ENCODE measurements at places on chromosomes 4 and X.

GRCh38 chr4:115687052-115687755 is 573.8 kb upstream of the NDST4 start:
- DNase-seq, result no peak

GRCh38 chrX:155544881-155545280 is 67.9 kb downstream of the TMLHE start:
- no peak for DNase-seq

GRCh38 chrX:45758738-45759397 is 558.2 kb upstream of the DIPK2B start:
- DNase-seq, result no peak

DNA sequence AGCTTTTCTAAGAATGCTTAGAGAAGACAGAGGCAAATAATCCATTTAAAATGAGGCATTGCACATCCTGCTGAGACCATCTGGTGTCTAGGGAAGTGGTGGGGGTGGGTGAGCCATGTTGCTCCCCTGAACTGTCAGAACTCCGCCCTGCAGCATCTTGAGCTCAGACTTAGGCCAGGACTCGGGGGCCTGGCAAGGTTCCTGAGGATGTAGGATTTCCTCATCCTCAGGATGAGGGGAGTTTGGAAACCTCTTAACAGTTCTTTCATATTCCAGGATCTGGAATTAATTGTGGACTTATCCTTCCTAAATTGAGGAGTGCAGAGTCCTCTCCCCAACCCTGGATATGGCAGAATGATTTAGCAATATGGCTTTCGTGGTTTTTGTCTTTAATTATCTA is 6.6 kb downstream of the TLL1 start:
- DNase-seq, result no peak

DNA sequence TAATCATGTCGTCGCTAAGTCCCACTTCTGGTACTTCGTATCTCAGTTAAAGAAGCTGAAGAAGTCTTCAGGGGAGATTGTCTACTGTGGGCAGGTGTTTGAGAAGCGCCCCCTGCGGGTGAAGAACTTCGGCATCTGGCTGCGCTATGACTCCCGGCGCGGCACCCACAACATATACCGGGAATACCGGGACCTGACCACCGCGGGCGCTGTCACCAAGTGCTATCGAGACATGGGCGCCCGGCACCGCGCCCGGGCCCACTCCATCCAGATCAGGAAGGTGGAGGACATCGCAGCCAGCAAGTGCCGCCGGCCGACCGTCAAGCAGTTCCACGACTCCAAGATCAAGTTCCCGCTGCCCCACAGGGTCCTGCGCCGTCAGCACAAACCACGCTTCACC is 11.3 kb downstream of the PNCK start:
- no peak for DNase-seq

GRCh38 chr4:85669992-85670548 is 195.1 kb downstream of the ARHGAP24 start:
- DNase-seq, result no peak

- peak; percentile 44 for DNase-seq
These were observed 16.0 kb upstream of the MID1 start for GRCh38 chrX:10636337-10636736.

GRCh38 chrX:27085346-27085745 is 377.8 kb downstream of the PPP4R3C start:
- no peak for DNase-seq

DNA sequence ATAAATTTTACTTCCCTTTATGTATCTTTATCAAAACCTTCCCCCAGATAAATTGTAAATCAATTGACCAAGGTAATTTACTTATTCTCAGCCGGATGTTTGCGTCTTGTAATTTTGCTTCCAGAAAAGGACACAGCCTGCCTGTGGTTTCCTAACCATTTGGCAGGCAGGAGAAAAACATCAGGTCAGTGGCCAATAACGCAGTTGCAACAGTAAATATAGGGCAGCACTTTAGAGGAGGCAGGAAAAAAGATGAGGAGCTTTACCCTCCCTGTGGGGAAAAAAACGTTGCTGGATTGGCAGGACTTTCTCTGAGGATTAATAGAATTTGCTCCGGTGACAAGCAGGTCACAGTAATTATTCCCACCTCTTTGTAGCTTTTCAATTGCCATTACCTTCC is 2618.1 kb downstream of the ARAP2 start:
- DNase-seq, result no peak

GRCh38 chr4:129231945-129232588 is 136.1 kb downstream of the C4orf33 start:
- DNase-seq, result no peak
